ENCODE measurements at places on chromosomes 7 and 10.
A peak's percentile ranks its signal among the peaks of the same experiment; 100 is the strongest.

GRCh38 chr10:33507662-33508425 lies 173.4 kb upstream of the NRP1 start:
- DNase-seq, result no peak

DNA sequence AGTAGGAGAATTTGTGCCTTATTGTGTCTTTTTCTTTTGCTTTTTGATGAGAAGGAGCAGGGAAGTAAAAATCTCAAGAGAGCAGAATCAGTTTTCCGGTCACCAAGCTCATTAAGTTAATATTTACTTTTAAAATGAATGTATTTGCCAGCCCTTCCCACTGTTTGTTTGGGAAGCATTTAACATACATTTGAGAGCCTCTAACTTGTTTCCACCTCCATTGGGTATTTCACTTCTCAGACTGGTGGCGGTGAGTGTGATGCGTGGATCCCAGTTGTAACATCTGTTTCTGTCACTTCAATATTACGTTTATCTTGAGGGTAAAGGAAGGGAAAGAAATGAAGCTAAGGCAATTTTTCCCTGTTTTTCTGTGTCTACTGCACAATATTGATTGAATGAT lies 22.8 kb downstream of the CDK14 start:
- no peak for DNase-seq

- DNase-seq, result no peak
Observed at GRCh38 chr10:82308641-82309040, 433.6 kb downstream of the NRG3 start.

DNA sequence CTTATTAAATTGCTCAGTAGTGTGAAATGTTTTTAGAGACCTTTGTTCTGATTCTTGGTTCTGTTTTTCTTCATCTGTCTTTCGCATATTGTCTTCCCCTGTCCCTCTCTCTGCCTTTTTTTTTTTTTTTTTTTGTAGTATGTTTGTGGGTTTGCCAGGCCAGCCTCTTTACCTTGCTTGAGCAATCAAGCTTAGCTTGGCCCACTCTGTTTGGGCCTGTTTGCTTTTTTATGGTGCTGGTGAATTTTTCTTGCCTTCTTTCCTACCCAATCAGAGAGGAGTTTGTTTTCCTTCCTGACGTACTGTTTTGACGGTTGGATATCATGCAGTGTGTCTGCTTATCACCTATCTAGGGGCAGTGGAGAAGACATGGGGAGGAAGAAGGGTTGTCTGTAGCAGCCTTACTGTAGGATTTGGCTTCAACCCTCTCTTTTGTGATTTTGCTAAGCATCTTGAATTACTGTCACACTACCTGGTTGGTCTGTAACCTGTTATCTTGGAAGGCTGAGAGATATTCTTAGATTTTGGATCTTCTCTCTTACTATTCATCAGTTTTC lies 64.0 kb downstream of the BBS9 start:
- no peak for DNase-seq

- no peak for DNase-seq
Observed at GRCh38 chr7:135748770-135749169, at the start of gene FAM180A. FAM180A (minus strand) TSS chr7:135748813; CDS start chr7:135748580, 233 bp downstream.

DNA sequence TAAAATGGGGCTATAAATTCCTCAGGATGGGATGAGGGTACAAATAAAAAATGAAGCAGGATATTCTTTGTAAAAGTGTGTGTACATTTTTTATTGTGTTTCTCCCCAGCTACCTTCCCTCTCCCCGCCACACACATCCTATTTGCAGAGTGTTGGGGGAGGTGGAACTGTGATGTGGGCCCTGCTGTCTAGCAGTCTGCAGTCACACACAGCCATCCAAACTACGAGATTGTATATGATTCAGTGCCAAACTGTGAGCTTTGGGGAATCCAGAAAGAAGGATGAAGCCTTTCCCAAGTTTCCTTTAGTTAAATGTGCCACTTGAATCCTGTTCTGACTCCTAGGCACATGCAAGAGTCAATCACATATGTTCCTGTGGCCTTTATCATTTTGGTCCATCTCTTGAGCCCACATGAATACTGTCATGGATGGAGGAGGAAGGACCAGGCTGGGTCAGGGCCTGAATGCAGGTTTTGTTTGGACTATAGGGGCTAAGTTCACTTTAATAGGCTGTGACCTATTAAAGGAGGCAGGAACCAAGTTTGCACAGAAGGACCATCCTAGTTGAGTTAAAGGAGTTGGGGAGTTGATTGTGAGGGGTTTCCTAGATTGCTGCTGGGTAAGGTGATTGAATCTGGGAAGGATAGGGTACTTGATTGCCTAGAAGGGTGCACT lies 1.1 kb upstream of the SEMA4G start:
- DNase-seq, result no peak

GRCh38 chr10:27285093-27285492 lies 44.5 kb upstream of the ACBD5 start:
- no peak for DNase-seq

GRCh38 chr7:36506820-36507219 lies 117.2 kb downstream of the ANLN start:
- DNase-seq, result no peak

DNA sequence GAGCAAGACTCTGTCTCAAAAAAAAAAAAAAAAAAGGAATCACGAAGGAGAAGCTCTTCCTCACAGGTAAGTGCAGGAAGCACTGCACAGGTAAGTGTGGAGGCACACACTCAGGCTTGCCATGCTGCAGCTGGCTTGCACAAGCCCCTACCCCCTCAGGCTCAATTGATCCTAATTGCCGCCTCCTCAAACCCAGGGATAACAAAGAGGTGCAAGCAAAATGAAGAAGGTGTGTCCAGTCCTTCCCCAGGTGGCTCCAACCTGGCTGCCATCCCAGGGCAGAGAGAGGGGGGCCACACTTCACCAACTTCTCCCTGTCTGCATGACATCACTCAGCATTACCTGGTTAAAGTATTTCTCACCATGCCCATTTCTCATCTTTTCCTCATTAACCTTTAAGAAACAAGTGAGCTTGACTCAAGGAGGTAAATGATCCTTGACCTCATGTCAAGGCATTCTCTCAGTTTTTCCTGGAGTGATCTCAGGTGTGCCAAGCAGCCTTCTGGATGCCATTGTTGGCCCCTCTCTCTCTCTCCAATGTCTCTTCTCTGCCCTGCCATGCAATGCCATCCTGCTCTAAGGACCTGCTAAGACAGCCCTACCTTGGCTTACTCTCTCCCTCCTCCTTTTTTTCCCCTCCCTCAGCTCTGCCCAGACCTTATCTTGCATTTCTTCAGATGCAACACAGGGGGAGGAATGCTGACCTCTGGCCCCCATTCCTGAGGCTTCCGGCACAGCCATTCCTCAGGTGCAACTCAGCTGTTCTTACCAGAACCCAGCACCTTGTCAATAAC lies 13.0 kb upstream of the TRPV6 start:
- DNase-seq, result no peak

- DNase-seq, result no peak
Observed at GRCh38 chr10:4028854-4029583, 244.0 kb upstream of the KLF6 start.

GRCh38 chr10:44985175-44985681 lies 6.6 kb upstream of the DEPP1 start:
- no peak for DNase-seq

DNA sequence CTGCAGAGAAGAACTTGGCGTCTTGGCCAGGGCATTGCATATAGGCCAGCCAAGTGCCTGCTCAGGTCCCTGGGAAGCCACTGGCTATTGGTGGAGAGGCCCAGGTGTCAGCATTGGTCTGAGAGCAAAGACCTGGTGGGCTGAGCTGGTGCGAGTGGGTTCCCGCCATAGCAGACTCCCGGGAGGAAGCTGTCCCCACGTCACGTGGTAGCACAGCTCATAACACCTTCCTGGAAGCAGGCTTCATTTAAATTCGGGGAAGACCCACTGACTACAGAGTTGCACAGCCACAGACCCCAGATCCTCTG lies 130.5 kb downstream of the WDR37 start:
- DNase-seq, result no peak

DNA sequence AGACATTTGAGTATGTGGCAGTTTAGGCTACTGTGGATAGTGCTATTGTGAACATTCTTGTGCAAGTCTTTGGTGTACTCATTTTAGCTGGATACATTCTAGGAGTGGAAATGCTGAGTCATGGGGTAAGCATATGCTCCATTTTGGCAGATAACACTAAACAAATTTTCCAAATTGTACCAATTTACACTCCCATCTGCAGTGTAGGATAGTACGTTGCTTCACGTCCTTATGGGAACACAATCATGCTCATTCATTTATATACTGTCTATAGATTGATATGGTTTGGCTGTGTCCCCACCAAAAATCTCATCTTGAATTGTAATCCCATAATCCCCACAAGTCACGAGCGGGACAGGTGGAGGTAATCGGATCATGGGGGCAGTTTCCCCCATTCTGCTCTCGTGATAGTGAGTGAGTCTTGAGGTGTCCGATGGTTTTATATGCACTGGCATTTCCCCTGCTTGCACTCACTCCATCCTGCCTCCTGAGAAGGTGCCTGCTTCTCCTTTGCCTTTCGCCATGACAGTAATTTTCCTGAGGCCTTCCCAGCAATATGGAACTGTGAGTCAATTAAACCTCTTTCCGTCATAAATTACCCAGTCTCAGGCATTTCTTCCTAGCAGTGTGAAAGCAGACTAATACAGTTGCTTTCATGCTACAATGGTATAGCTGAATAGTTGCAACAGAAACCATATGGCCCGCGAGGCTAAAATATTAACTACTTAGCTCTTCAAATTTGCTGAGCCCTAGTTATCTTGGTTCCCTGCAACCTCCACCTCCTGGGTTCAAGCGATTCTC lies 25.6 kb downstream of the RNF216 start:
- no peak for DNase-seq

DNA sequence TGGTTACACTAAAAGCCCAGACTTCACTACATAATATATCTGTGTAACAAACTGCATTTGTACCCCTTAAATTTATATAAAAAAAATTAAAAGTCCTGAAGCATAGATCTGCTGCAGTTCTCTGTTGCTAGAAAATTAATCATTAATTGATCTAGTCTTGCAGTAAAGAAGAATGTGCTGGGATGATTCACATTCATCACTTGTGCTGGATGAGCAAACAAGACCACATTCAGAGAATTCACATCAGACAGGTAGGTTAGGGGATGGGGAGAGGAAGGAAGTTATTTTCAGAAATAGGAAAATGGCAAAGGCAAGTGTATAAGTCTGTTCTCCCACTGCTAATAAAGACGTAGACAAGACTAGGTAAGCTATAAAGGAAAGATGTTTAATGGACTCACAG lies 1019.0 kb downstream of the KCNMA1 start:
- DNase-seq, result no peak

DNA sequence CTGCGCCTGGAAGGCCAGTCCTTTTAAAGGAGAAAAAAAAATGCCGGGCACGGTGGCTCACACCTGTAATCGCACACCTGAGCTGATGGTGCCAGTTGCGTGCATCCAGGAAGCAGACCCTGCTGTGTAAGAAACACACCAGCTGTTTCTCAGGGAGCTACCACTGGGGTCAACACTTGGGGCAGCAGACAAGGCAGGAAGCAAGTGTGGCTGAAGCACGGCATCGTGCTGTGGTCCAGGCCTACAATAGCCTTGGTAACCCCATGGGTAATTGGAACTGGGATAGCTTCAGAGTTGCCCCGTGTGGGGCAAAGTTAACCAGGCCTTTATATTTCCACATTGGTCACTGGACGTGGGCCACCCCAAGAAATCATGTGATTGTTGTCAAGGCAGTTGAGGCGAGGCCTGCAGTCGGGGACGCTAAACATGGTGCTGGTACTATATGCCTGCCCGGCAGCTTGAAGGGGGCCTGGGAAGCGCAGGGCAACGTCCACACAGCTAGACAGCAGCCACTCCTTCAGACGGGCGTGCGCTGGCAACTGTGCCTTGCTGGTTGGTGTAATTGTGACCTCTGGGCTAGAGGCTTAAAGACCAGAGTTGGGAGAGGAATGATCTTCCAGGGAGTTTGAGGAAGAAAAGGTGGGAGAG lies 2.5 kb upstream of the TACR2 start:
- DNase-seq, result no peak

DNA sequence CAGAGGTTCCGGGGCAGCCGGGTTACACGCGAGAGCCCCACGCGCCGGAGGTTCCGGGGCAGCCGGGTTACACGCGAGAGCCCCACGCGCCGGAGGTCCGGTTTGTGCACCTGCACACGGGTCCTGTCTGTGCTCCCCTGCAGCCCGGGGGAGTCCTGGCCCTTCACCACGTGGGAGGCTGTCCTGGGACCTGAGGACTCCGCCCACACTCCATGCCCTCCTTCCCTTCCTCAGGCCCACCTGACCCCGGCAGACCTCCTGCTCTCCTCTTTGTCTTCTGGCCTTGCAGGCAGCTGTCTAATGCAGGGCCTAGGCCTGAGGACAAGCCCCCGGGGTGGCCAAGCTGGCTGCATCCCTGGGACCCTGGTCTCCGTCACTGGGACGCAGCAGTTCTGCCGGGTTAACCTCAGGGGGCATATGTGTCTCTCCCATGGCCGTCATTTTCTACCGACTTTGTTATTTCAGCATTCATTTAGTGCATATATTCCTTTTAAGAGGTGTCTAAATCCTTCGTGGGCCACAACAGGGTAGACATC lies 374.6 kb downstream of the DNAJB6 start:
- no peak for DNase-seq

DNA sequence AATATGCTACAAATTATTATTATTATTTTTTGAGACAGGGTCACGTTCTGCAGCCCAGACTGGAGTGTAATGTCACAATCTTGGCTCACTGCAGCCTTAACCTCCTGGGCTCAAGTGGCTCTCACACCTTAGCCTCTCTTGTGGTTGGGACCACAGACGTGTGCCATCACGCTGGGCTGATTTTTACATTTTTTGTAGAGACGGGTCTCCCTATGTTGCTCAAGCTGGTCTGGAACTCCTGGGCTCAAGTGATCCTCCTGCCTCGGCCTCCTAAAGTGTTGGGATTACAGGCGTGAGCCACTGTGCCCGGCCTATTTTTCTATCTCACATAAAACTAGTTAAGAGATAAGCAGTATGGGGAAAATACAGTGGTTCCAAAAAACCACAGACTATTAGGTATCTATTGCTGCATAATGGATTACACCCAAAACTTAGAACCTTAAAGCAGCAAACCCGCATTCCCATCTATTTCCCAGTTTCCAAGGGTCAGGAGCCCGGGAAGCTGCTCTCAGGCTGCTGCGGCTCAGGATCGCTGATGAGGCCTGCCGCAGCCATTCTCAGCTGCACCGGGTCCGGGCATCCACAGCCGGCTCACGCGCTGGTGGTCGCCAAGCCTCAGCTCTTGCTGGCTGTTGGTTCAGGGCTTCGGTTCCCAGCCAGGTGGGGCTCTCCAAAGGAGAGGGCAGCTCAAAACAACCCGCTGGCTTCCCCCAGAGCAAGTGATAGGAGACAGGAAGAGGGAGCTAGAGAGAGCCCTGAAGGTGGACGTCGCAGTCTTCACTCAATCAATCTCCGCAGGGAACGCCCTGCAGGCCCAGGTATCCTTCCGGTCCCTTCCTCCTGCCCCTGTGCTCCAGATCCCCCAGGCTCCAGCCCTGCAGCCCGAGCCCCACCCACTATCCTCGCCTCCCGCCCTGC lies 128.2 kb downstream of the UBE2H start:
- DNase-seq, result peak; percentile 68

Measured in right kidney (tissue), 9 donors.